H54 (cell line): ENCODE measurements at places on chromosomes 11 and 22.

GRCh38 chr11:76266286-76267100 lies 60.2 kb upstream of the WNT11 start:
- peak; percentile 87 for DNase-seq

DNA sequence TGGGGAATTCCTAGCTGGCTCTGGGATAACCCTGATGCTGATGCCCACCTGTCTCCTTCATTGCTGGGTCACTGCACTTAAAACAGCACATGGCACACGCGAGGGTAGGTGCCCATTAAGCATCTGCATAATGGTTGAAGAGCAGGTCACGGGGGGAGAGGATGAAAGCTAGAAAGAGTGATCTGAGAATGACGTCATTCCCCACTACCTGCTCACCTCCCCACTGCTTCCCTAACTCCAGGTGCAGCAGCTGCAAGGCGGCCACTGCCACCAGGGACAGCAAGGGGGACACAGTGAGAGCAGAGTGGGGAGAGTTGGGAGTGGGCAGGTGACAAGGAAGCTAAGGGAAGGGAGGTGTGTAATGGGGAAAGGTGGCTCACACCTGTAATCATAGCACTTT lies 27.0 kb downstream of the ADA2 start:
- no peak for DNase-seq

GRCh38 chr11:22130462-22131053 lies 62.3 kb upstream of the ANO5 start:
- DNase-seq, result no peak

- peak; percentile 85 for DNase-seq
Measured at GRCh38 chr11:65588199-65589054, 7.2 kb downstream of the KCNK7 start.

GRCh38 chr11:65646958-65647701 lies 9.2 kb downstream of the SIPA1 start:
- DNase-seq, result no peak

DNA sequence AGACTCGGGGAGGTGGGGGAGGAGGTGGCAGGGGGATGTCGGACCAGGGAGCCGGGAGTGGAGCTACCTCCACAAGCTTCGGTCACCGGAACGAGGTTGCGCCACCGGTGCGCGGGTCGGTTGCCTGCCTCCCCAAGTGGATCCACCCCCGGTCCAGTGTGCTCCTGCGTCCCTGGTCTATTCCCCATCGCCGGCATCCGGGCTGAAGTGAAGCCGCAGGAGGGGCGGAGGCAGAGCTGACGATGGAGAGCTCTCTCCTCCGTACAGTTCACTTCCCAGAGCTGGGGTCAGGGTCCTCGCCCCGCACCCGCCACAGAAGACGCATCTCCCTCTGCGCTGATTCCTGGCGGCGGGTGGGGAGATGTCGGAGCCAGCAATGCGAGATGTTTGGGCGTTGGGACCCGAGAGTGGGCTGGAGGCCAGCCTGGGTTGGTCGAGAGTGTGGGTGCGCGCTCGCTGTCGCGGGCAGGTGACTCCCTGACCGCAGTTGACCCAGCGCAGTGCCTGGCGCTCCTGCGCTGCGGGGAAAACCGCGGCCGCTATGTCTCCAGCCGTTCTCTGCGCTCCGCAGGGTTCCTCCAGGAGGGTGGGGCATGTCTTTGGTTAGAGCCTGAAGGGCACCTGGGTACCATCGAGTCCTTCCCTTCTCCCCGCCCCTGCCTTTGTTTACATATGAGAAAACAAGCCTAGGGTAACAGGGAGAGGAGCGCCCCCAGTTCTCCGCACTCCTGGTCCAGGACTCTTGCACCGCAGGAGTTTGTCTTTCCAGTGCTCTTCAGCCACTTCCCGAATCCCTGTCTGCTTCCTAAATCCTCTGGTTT lies 1.7 kb downstream of the C11orf96 start:
- DNase-seq, result peak; percentile 80

DNA sequence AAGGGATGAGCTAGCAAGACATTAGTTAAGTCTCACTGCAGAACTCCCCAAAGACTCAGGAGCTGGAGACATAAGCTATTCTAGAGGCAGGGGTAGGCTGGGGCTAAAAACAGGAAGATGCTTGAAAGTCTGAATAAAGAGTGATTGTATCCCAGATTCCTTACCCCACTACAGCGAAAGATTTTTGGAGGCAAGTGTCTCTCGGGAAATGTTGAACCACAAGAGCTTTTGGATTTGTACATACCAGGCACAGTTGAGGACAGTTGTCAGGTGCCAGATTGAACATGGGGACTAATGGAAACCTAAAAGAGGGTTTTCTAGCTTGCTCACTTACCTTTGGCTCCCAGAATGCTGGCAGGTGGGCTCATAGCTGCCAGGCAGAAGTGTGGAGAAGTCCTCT lies 43.5 kb upstream of the OR9Q1 start:
- no peak for DNase-seq

DNA sequence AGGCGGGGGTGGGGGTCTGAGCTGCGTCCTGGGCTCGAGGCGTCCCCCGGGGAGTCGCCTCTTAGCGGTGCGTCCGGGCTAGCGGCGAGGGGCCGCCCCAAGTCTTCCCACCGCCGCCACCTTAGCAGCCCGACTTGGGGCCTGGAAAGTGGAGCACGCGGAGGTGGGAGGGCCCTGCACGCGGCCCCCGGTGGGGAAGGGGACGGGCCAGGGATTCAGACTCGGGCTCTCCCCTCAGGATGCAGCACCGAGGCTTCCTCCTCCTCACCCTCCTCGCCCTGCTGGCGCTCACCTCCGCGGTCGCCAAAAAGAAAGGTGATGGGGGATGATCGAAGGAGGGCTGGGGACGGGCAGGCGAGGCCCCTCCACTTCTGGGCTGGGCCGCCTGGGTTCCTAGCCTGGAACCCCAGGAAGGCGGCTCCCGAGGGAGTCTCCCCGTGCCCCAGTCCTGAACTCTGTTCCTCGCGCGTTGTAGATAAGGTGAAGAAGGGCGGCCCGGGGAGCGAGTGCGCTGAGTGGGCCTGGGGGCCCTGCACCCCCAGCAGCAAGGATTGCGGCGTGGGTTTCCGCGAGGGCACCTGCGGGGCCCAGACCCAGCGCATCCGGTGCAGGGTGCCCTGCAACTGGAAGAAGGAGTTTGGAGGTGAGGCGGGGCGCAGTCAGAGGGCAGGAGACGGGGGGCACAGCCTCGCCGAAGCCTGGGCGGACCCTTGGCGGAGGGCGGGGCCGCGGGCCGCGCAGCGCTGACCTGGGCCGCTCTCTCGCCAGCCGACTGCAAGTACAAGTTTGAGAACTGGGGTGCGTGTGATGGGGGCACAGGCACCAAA lies 563 bp downstream of the MDK start:
- DNase-seq, result no peak

- DNase-seq, result no peak
Measured at GRCh38 chr11:77144196-77144856, 16.3 kb downstream of the MYO7A start.

DNA sequence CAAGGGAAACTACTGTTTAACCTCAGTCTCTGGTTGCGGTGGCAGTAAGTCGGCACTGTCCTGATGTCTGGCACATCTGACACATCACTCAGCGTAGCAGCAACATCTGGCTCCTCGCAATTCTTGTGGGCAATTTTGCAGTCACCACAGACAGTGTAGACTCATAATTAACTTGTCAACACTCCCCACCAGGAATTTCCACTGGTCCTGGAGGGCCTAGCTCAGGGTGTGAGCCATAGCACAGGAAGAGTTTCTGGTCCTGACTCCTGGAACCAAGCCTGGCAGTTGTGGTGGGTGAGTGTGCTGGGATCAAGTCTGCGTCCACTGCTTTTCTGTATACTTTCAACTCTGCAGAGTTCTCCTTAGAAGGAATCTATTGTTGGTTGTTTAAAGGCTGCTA lies 209.7 kb downstream of the SNX19 start:
- DNase-seq, result no peak

DNA sequence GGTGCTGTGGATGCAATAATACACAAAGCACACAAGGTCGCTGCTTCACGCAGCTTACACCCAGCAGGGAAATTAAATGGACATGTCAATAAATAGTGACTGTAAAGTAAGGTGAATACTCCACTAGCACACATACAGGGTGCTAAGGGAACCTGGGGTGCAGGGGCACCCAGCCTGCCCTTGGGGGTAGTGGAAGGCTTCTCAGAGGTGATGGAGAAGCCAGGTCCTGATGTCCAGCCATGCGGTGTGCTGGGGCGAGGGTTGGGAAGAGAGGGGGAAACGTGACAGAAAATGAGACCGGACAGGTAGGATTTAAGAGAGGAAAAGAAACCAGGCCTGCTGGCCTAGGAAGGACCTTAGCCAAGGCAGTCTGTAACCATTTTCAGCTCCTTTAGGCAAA lies 200.5 kb downstream of the GRIK4 start:
- DNase-seq, result no peak

GRCh38 chr11:13140028-13140870 lies 131.1 kb downstream of the RASSF10 start:
- DNase-seq, result no peak

DNA sequence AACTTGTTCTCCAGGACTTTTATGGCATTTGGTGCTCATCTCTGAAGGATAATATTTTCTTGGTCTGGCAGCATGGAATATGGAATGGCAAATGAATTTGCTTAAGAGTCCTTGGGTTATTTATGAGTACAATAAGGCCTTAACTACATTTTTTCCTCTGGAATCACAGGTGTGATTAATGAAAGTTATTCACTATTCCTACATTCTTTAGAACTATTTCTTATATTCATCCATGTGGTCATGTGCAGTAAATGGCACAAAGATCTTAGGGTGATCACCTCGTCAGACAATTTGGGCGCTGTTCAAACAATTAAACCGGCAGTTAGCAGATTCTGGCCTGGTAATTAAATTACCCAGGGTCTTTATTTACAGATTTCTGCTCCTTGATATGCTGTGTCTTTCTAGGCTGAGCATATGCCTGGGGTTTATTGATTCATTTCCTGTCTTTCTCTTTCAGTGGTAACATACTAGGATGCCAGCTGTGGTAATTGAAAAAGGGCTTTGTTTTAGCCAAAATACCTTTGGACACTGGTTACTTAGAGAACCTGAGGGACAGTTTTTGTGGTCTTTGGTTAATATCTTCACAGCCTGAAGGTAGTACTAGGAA lies 31.6 kb downstream of the SIK2 start:
- DNase-seq, result no peak

- DNase-seq, result no peak
Measured at GRCh38 chr11:10920205-10920604, 62.4 kb upstream of the ZBED5 start.

GRCh38 chr22:30978304-30978962 lies 9.4 kb downstream of the TUG1 start:
- DNase-seq, result no peak

- DNase-seq, result no peak
Measured at GRCh38 chr22:36528341-36528740, 625 bp downstream of the EIF3D start.

- DNase-seq, result peak; percentile 66
Measured at GRCh38 chr11:113384551-113384950, 3.0 kb upstream of the ANKK1 start.

DNA sequence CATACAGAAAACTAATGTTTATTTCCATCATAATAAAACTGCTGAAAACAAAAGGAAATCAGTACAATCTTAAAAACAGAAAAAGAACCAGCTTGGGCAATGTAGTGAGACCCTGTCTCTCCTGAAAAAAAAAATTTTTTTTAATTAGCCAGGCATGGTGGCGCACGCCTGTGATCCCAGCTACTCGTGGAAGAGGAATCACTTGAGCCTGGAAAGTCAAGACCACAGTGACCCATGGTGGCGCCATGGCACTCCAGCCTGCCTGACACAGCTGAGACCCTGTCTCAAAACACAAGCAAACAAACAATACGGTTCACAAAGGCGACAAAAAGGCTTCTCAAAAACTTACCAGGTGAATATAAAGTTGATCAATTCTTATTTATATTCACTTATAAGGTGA lies 289.7 kb downstream of the BRD1 start:
- no peak for DNase-seq

DNA sequence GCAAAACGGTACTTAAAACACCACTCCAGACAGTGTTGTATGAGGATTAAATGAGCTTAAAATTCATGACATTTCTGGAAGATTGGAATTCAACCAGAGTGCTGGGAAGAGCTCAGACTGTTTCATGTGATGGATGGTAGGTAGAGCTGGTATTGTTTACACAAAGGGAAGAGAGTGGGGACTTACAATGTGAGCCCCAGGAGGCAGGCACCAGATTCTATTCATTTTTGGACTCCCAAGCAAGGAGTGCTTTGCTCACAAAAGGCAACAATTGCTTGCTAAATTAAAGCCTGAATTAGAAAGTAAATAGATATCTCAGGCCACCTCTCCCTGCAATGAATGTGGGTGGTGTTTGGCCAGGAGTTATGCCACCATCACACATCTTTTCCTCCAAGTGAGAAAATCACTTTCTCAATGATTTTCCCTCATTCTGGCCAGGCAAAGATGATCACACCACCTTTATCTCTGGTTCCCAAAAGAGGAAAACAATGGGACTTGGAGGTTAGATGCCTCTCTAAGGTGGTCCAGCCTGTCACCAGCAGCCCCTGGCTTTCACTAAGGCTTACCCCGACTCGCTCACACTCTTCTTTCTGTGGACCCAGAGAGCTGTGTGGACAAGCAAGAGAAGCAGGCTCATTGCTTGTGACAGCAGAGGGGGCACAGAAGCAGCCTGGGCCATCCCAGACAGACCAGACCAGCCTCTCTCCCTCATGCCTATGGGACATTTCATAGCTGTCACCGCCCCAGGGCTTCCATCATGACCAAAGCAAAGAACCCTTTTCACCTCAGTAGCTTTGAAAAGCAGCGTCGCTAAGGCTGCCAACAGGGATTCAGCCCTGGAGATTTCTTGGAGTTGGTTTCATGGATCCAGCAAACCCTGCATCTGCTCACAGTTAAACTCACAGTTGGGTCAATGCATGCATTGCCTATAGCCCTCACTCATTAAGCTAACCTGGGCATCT lies 63.5 kb upstream of the DRD2 start:
- no peak for DNase-seq

DNA sequence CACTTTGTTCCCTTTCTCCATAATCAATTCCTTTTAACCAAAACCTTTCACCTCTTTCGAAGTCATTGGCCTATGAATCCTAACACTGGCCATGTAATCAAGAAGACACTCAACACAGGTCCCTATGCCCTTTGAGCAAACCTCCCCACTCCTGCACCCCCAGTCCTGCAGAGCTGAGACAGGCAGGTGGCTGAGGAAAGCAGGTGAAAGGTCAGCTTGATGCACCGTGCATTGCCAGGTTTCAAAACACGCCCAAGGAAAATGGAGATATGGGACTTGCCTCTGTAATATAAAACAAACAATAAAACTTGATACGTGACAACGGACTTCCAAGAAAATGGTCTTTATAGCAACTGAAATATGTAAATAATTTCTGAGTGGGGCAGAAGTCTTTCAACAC lies 10.6 kb downstream of the CPT1A start:
- DNase-seq, result no peak

GRCh38 chr11:4393209-4393857 lies at the start of gene TRIM21:
Gene TRIM21, minus strand, starts transcription at chr11:4393702. Its CDS starts 3,293 bp downstream, at chr11:4390409.
- peak; percentile 82 for DNase-seq

DNA sequence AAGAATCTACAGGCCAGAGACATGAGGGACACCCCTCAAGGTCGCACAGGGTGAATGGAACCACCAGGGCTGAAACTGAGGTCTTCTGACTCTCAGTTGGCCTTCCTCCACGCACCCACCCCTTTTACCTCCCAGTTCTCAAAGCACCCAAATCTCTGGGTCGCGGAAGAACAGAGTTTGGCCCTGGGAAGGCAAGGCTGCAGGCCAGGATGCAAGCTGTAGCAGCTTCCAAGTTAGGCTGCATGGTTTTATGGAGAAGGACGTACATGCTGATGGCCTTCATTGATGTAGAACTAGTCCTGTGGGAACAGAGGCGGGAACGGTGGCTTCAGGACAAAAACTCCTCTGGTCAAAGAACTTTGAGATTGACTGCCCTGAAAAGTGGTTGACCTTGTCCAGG lies 143.5 kb upstream of the B3GAT1 start:
- no peak for DNase-seq

- no peak for DNase-seq
Measured at GRCh38 chr11:2223153-2223794, 47.1 kb downstream of the ASCL2 start.

GRCh38 chr11:69904974-69905535 lies 85.8 kb upstream of the FGF3 start:
- no peak for DNase-seq
